H54 (cell line): ENCODE measurements at places on chromosomes 5 and 9.

GRCh38 chr5:53166183-53166495 lies 56.6 kb upstream of the MOCS2 start:
- DNase-seq: no peak

DNA sequence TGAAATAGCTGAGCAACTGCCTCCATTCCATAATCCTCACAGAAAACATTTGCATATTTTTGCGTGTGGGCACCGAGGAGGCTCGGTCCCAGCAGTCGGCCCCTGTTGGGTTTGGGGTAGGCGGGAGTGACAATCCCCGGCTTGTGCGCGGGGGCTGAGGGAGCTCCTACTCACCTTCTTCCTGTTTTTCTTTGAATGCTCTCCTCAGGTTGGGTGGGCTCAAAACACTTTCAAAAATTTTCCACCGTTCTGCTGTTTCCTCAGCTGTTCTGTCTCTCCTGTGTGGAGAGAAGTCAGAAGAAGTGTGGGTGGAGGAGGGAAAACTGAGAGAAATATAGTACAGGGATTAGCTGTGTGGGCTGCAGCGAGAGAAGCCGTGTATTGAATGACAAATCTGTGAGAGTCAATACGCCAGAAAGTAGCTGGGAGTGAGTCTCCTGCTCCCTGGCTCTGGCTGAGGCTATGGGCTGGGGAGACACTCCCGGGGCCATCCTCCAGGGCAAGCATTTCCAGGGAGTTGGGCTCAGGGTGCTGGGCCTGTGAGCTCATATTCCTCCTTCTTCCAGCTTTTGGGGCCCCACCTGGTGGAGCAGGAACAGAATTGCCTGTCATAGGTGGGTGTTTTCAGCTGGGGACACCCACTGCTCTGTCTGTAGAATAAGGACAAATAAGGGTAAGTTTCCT lies 84.7 kb downstream of the CMYA5 start:
- peak; percentile 19 for DNase-seq

DNA sequence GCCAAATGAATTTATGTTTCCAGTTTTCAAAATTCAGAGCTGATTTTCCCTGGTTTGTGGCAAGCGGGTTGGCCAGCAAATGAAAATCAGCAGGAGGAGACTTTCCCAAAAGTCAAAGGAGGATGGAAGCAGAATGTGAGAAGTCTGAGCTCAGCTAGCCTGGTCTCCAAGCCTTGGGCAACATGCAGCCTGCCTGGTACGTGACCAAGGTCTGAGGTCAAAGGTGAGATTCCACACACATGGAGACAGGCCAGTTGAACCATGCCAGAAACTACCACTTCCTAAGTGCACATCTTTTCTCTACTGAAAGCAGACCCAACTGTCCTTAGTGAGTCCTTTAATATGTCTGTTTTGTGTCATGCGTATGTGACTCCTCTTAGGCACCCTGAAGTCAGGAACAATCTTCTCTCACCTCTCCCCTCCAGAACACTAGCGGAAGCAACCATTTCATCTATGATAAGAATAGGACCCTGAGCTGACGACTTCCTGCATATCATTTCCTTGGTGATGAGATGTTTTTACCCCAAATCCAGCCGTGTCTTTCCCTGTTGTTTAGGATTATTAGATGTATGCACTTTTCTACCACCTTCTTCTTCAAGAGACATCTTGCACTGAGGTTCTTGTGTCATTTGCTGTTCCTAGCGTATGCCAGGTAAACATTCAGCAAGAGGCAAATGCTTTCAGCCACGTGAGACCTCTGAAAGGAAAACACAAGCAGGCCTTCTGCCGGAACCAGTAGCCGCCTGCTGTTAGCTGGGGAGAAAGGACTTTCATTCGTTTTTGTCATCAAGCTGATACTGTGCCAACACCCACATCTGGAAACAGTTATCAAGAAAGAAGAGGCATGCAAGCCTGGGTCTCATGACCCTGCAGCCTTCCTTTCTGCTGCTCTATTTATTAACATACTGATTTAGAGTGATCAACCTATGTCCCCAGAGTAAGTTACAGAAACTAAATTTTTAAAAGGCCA lies 9.7 kb upstream of the TGFBI start:
- no peak for DNase-seq

GRCh38 chr9:91163773-91164471 lies 197.8 kb downstream of the AUH start:
- DNase-seq: no peak

GRCh38 chr5:121175986-121176385 lies 675.7 kb upstream of the FTMT start:
- no peak for DNase-seq

- no peak for DNase-seq
These were observed 7.6 kb downstream of the ARHGEF37 start for GRCh38 chr5:149588936-149589335.

GRCh38 chr9:120431268-120431667 lies 148.7 kb downstream of the CDK5RAP2 start:
- DNase-seq: no peak

GRCh38 chr9:2177121-2177520 lies 162.0 kb downstream of the SMARCA2 start:
- DNase-seq: no peak

- peak; percentile 56 for DNase-seq
These were observed 132.9 kb upstream of the NR3C1 start for GRCh38 chr5:143536364-143536763.

DNA sequence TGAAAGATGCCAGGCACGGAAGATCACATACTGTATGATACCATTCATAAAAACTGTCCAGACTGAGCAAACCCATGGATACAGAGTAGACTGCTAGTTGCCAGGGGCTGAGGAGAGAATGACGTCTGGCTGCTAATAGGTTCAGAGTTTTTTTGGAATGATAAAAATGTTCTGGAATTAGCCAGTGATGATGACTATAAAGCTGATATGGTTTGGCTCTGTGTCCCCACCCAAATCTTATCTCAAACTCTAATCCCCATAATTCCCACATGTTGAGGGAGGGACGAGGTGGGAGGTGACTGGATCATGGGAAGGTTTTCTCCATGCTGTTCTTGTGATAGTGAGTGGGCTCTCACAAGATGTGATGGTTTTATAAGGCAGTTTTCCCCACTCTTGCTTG lies 37.4 kb downstream of the CAMSAP1 start:
- no peak for DNase-seq

DNA sequence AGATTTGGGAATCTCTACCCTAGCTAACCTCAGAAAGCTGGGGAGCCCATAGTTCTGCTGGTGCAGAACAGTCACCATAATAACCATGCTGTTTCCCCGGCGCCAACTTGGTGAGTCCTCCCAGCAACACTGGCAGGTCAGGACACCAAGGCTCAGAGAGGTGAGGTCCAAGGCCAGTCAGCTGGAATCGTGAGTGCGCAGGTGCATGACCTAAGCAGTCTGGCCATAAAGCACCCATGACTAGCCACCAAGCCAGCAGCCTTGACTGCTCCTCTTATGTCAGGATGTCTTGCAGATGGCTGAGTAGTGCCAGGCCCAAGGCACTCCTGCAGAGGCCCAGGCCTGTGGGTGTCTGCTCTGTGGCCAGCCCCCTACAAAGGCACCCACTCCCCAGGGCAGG lies 2.6 kb downstream of the RNF44 start:
- DNase-seq: no peak

GRCh38 chr5:78377718-78378105 lies 17.3 kb downstream of the SCAMP1 start:
- DNase-seq: no peak
